ENCODE measurements at places on chromosomes 5 and 9. TPM values are rescaled to one million over a fixed set of nuclear protein-coding genes. Genes with fewer than 3 reads are reported as not detected.

Gene ECSCR
- 0.36 TPM for total RNA-seq

Gene SLIT3
- total RNA-seq: 52.5 TPM

Gene PPIC
- 57.2 TPM for total RNA-seq

Gene TMEM252
- total RNA-seq: not detected

Gene CTXN3
- total RNA-seq: not detected

Gene FAM169A
- 0.16 TPM for total RNA-seq

Gene PCDHA8
- total RNA-seq: 0.25 TPM

Gene DDX41
- 58.5 TPM for total RNA-seq

Gene ACOT12
- not detected for total RNA-seq

Gene CAVIN4
- total RNA-seq: 1.4 TPM

Gene NR5A1
- total RNA-seq: not detected

Gene PCSK5
- total RNA-seq: 3.6 TPM

Gene MTAP
- 14.4 TPM for total RNA-seq

Gene ADGRD2
- total RNA-seq: not detected

Gene OR13F1
- total RNA-seq: not detected

Gene ASS1
- 123 TPM for total RNA-seq

Gene RETREG1
- total RNA-seq: 0.99 TPM

Gene GABRA1
- not detected for total RNA-seq

Gene FBLL1
- not detected for total RNA-seq

Gene C9orf50
- total RNA-seq: not detected

Gene GRM6
- total RNA-seq: not detected
